ENCODE measurements at places on chromosomes 7 and 10.

- DNase-seq, result no peak
Observed at GRCh38 chr7:158102897-158103296, 484.7 kb downstream of the PTPRN2 start.

DNA sequence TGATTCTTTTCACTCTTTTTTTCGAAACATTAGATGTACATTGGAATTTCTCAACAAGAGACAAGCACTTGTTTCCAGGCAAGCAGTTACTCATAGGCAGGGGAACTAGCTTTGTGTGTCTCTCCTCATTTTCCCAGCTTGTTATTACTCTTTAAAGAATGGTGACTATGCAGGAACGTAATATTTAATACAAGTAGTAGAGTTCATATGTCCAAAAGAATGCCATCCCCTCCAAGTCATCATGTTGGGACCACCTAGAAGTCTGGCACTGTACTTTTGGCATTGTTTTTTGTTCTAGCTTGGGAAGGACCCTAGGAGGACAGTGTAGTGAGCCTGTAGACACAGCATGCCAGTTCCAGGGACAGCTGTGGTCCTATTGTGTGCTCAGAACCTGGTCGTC is 650.7 kb downstream of the INHBA start:
- DNase-seq, result no peak

DNA sequence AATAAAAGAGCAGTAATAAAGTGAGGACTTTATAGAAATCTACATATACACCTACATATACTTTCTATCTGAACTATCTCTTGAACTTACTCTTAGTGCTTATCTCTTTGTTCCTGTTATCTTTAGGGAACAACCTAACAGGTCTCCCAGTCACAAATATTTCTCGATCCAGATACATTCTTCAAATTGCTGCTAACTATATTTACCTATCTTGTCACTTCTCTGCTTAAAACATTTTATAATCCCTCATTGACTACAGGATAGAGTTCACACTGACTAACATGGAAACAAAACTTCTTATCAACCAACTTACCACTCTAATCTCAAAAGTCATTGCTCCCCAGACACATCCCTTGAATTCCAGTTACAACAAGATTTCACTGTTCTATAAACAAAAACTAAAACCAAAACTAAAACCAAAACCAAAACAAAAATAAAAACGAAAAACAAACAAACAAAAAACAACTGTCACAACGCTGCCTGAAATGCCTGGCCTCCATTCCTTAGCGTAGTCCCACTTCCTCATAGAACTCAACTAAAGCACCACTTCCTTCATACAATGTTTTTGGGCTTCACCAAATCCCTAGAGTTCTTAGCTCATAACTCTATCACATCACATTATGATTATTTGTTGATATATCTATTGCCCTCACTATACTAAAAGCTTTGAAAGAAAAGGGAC is 134.7 kb downstream of the SEMA3D start:
- DNase-seq, result no peak

DNA sequence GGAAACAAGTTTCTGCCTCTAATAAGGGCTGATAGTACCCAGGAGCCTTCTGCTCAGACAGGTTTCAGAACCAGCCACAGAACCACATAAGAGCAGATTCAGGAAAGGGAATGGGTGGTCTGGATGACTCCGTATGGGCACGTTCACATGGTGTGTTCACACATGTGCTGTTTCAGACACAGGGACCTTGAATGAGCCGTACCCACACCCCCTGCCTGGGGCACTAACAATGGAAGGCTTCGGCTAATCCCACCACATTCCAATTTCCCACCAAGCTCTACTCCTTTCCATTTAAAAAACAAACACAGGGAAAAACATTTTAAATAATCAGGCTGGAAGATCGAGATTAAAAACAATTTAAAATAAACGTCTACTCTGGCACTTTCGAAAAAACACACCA is 217.3 kb downstream of the GRID1 start:
- no peak for DNase-seq

DNA sequence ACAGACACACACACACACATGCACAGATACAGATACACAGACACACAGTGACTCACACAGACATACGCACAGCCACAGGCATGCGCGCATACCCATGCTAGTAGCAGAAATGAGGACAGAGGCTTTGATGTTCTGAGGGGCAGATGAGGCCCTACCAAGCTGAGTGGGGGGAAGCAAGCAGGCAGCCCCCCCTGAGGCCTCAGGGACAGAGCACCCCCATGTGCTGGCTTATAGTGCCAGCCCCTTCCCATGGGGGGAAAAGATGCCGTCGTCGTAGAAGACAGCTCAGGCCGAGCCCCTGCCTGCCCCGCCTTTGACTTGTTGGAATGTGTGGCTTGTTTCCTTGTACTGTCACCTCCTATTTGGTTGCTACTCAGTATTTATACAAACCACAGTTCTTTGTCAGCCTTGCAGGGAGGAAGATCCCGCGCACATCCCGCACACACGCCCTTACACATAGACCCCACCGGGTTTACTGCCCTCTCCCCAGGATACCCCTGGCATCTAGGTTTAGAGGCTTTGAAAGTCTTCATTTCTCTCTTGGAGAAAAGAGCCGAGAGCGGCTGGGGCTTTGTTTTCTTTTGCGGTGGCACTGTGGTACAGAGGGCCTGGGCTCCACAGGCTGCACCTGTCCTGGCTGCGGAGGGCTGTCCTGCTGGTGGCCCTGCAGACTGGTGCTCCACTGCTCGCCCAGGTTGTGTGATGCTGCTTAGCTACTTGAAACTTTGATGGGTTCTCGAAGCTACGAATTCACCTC is 112.5 kb downstream of the DOCK1 start:
- DNase-seq, result no peak

GRCh38 chr10:46553238-46554049 is 3.0 kb downstream of the GPRIN2 start:
- no peak for DNase-seq

GRCh38 chr10:100816671-100817070 is 71.3 kb downstream of the PAX2 start:
- no peak for DNase-seq

DNA sequence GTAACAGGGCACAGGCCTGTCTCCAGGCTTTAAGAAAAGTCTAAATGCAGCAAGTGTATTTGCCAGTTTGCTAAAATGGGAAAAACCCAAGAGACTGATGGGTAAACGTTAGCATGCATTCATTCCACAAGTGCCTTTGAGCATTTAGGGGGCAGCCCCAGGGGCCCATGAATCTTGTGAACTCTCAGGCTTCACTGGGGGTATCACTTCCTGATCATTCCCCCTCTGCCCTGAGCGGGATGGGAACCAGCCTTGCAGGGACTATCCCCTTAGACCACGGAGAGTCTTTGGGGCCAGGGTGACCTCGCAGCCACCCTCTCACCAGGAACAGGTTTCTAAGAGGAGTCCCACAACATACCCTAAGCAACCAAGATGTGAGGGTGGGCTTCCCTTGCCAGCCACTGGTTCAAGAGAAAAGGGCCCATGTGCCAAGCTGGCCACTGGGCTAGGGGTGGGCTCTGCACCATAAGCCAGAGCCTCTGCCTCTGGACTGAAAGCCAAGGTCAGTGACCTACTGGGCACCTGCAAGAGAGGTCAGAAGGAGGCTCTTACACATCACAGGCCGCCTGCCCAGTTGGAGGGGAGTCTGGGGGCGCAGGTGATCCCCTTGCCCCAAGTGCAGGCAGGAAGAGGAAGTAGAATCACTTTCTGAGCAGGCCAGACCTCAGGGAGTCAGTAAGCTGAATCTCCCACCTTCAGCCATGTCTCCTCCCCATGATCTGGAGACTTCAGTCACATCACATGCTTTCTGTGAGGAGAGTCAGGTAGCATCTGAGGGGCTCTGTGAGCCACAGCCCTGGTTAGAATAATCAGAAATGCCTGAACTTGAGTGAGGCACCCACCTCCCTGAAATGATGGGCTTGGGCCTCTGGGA is 75.0 kb downstream of the C10orf105 start:
- DNase-seq, result no peak

DNA sequence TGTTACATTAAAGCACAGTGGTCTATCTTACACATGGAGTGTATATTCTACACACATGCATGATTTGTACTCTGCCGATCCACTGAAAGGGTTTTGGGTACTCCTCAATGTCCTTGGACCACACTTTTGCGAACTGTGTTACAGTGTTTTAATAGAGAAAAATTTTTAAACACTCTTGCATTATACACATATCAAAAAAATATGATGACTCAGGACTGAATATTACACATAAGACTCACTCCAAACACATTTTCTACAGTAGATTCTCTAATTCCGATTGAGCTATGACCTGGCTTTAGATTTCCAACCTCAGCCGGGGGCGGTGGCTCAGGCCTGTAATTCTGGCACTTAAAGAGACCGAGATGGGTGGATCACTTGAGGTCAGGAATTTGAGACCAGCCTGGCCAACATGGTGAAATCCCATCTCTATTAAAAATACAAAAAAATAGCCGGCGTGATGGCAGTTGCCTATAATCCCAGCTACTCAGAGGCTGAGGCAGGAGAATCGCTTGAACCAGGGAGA is 222.4 kb downstream of the CACNA2D1 start:
- DNase-seq, result no peak

DNA sequence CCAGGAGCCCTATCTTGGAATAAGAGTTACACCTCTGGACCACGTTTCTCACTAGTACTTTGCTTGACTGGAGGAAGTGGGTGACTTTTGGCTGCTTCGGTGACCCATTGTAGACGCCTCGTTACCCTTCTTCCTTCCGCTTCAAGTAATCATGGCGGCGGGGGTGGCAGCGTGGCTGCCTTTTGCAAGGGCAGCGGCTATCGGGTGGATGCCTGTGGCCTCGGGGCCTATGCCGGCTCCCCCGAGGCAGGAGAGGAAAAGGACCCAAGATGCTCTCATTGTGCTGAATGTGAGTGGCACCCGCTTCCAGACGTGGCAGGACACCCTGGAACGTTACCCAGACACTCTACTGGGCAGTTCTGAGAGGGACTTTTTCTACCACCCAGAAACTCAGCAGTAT is 1.5 kb downstream of the KCND2 start:
- DNase-seq, result no peak

DNA sequence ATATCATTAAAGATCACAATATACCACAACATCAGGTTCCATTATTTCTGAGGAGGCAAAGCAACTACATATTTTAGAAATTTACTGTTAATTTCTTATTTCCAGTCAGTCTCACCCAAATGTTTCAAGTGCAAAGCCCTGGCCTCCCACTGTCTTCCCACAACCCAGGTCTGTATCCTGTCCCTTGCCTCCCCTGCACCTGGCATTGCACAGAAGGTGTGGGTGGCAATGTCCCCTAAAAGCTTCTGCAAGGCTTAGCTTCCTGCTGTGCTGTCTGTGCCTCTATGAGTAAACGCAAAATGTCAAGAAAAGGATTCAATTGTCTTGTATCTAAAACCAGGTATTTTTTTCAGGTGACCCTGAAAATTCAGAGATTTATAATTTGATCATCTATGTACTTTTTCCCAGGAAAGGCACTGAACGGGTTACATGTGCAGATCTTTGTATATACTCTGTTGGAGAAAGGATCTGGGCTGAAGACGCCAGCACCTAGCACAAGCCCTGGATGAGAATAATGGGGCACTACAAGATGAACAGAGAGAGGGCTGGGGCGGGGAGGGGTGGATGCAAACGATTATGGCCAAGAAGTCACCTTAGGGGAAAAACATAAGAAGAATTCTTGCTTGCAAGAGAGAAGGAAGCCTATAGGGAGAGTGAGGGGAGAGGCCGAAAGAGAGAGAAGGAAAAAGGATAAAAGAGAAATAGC is 3.1 kb upstream of the ANTXRL start:
- DNase-seq, result no peak

DNA sequence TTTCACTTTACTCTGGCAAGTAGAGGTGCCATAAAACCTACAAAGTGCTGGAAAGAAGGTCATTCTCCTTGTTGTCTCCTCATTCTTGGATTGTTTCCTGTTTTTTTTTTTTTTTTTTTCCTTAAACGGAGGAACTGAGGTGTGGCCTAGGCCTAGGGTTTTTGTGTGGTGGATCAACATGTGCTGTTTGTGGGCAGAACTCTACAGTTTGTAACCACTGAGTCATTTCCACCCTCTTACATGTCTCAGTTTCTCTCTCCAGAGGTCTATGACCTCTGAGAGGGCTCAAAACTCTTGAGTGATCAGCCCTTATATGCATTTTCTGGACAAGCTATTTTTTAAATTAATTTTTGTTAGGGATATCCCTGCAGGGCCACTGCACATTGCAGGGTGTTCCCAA is 296.0 kb downstream of the PPP1R3A start:
- DNase-seq, result no peak

- no peak for DNase-seq
Observed at GRCh38 chr7:75881436-75882095, 2.7 kb downstream of the RHBDD2 start.

DNA sequence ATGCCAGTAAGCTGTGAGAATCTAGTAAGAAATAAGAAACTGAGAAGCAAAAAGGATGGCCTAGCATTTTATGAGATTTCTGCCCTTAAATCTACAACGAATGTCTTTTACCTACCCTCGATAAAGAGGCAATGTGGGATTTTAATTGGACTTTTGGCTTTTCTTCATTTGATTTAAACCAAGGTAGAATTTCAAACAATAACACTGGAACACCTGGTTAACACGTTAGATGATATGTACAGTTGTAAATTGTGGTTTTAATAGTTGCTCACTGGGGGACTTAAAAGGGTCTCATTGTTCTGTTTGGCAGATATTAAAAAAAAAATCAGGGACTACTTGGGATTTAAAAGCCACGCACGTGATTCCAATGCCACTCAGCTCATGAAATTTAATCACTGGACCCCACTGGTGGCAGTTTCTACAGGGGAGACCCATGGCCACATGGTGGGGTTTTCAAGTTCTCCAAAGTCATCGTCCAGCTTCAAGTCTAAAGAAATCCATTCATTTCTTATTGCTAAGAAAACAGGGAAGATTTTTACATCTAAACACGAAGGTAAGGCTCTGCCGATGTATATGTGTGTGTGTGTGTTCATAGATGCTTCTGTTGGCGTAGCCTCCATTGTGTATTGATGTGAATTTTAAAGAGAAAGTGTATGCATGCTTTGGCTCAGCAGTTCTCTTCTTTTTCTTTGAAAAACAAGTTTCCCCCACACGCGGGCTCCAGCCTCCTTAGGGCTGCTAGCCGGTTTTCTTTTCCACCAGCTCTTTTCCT is 588.6 kb upstream of the MKI67 start:
- DNase-seq, result no peak

GRCh38 chr7:108468246-108468645 is 12.0 kb upstream of the NRCAM start:
- no peak for DNase-seq

DNA sequence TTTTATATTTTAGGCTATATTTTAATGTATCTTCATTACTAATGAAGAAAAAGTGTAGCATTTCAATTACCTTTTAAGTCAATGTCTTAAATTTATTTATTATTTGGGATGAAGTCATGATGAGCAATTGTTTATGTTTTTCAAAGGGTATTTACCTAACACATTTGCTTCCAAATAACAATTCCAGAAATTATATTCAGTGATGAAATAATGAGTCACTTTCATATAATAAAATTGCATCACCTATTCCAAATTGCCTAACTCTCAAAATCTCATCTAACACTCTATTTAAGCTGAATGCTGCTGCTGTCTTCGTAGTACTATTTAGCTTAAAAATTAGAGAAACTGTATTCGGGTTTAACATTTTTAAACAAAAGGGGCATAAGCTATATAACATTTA is 97.7 kb downstream of the PRKG1 start:
- no peak for DNase-seq
